ENCODE measurements at places on chromosomes 5 and 9.

- no peak for DNase-seq
These were observed 35.6 kb downstream of the BRINP1 start for GRCh38 chr9:119333507-119334229.

- DNase-seq: no peak
These were observed 6.8 kb upstream of the DOLPP1 start for GRCh38 chr9:129074106-129074505.

- no peak for DNase-seq
These were observed 54.1 kb downstream of the PSMB7 start for GRCh38 chr9:124361128-124361527.

DNA sequence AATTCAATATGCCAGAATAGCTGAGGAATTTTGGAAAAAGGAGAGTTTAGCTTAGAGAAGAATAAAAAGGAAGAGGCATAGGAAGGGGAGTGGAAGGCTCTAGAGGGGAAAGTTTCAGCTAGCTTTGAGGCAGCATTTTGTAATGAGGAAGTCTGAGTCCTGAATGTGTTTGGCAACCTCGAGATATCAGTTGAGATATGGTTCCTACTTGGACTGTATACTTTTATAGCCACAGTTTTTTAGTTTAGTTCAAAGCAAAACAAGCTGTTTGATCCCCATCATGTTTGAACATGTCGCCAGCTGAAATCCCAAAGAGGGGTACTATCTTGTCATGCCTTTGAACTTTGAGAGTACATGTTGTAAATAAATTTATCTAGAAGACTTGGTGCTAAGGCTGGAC is 559.0 kb upstream of the FTMT start:
- no peak for DNase-seq

- no peak for DNase-seq
These were observed 199.6 kb downstream of the ERCC6L2 start for GRCh38 chr9:96075111-96075510.

DNA sequence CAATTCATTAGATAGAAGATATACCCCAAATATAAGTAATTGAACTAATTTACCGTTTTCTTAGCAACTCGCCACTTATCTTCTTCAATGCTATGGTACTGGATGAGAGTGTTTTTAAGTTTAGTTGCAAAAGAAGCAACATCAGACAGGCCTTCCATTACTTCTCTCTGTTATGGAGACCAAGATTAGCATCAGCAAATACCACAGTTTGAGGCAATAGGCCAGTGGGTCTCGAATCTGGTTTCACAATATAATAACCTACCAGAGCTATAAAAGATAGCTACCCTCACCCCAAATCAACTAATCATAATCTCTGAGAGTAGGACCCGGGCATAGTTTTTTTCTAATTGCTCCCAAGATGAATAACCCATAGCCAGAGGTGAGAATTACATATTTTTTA is 5.1 kb downstream of the STARD4 start:
- DNase-seq: no peak

DNA sequence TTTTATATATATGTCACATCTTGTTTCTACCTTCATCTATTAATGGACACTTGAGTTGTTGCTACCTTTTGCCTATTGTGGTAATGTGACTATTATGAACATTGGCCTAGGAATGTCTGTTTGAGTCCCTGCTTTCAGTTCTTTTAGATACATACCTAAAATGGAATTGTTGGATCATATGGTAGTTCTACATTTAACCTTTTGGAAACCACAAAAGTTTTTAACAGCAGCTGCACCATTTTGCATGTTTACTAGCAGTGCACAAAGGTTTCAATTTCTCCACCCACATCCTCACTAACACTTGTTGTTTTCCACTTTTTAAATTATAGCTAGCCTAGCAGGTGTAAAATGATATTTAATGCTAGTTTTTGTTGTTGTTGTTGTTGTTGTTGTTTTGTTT is 88.4 kb downstream of the GALNT10 start:
- no peak for DNase-seq

GRCh38 chr9:100436571-100436970 is 9.6 kb downstream of the MSANTD3 start:
- no peak for DNase-seq

GRCh38 chr5:38994324-38994927 is 79.8 kb downstream of the RICTOR start:
- DNase-seq: peak; percentile 26

GRCh38 chr5:96880444-96881164 is 4.3 kb downstream of the ERAP2 start:
- DNase-seq: no peak

Measured in stimulated activated CD4-positive, alpha-beta T cell treated with anti-CD3 and anti-CD28 coated beads, Interleukin-15, amount 100 ng/mL, for 24 hours (primary cell).